ENCODE measurements at places on chromosomes 1 and 21.

DNA sequence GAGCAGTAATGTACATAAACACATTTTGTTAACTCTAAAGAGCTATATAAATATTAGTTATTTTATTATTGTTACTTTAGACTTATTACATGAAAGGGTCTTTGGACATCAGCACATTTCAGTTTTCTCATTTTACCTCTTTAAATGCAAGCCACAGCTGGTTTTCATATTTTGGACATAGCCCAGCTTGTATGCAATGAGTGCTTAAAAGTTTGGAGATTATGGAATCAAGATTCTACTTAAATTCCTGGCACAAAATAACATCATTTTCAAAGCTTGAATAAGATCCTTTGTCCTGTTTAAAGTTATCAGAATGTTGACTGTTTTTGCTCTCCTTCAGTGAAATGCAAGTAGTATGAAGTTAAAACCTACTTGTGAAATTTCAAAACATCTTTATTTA is 15.5 kb upstream of the LEPR start:
- DNase-seq = no peak

DNA sequence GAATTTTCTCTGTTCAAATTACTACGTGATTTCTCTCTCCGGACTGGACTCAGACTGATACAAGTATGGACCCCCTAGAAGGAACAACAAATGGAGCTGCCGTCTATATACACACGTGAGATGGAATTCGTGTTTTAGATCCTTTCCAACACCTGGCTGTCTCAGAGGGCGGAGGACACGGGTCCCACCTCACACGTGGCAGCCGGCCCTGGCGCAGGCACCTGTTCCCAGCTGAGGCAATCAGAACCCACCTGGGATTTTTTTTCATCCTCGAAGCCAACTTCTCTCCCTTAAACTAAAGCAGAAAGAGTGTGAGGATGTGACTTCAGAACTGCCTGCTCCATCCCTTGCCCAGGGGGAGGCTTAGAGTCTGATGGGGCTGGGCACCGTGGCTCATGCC is 34.1 kb upstream of the SCCPDH start:
- DNase-seq = no peak

DNA sequence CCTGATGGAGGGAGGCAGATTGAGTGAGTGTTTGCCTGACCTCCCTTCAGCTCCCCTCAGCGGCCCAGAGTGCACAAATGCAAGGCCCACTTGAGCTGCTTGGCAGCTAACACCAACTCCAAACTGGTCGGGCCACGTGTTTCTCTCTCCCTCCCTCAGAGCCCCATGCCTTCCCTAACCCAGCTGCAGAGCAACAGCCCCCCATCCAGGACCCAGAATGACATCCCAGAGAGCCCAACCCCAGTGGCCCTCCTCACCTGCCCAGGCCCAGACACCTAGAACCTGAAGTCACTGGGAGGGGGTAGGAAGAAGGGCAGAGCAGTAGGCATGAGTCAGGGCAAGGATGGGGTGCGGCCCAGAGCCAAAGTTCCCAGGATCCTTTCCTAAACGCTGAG is 789 bp upstream of the S100A14 start:
- DNase-seq = no peak

DNA sequence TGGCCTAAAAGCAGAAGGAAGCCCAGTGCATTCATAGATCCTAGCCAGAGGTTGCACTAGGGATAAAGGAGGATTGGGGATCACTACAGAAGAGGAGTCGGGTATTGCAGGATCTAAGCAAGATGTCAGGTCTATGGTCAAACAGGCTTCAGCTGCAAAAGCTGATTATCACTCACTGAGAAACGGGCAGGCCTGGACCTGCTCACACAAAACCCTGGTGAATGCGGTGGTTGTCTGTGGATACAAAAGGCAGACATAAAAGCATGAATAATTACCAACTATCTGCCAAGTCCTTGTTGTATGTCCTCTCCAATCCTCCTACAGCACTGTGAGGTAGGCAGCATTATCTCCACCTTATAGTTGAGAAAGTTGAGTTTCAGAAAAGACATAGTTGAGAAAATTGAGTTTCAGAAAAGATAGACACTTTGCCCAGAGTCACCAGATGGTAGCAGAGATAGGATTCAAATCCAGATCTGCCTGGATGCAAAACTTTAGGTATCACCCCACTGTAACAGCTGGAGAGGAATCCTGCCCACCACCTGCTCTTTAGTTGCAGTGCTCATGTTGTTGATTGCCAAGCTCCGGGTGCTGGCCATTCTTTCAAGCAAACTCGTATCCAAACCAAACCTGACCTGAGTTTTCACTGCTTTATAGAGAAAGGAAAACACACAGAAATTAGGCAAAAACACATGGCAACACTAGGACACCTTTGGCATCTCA is 49.6 kb upstream of the HOOK1 start:
- no peak for DNase-seq

- no peak for DNase-seq
These were observed 99.7 kb downstream of the NOS1AP start for GRCh38 chr1:162169031-162169790.

DNA sequence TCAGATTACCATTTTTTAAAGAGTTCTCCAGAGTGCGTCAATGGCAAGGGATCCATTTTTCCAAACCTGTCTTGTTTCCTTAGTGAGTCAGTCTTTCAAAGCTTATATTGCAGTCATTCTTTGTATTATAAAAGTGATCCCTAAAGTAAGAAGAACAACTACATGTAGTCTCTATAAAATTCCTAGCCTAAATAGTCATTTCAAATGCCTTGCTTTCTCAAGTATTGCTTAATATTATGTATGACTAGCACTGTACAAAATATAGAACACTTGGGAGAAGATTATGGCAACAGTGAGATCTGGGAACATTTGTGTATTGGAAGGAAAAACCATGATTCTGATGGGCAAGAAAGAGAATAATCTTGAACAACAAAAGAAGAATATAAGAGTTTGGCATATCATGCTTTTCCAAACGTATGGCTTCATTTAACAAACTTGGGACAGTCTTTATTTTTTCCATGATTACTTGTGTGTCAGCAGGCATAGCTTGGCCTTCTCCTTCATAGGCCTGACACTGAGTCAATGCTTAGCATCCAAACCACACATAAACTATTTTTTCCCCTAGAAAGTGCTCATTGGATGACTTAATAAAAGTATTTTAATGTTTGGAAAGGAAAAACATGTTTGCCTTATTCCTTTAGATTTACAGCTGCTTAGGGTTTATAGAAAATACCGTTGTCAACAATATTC is 547.4 kb downstream of the LTN1 start:
- no peak for DNase-seq

DNA sequence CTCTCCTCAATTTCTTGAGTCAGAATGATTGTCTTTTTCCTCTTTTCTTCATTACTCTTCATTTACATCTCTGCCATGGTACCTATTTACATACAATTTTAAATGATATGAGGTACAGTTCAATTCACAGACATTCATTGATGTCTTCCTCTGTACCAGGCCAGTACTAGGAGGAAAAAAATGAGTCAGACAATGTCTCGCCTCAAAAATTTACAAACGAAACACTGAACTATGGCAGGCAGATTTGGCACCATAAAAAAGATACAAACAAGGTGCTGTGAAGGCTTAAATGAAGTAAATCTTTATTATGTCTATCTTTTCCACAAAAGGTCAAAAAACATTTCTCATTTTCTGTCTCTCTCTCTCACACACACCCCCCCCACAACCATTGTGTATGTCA is 71.0 kb downstream of the RGS13 start:
- DNase-seq = no peak

DNA sequence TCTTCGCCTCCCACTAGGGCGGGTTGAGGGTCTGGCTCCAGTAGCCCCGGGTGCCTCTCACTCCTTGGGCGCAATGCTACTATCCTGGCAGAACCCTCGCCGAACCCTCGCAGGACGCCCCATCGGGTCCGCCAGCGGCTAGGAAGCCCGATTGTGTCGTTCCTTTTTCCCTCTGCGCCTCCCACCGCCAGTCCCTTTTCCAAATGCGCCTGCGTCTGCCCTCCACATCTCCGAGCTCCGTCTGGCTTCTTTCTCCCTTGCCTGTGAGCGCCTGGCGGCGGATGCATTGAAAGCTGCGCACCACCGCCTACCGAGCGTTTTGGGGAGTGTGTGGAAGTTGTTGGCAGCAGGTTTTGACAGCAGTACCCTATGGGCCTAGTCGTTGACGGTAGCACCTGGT is 1.0 kb upstream of the DIRAS3 start:
- no peak for DNase-seq

- no peak for DNase-seq
These were observed 472 bp downstream of the DTL start for GRCh38 chr1:212035835-212036605.

DNA sequence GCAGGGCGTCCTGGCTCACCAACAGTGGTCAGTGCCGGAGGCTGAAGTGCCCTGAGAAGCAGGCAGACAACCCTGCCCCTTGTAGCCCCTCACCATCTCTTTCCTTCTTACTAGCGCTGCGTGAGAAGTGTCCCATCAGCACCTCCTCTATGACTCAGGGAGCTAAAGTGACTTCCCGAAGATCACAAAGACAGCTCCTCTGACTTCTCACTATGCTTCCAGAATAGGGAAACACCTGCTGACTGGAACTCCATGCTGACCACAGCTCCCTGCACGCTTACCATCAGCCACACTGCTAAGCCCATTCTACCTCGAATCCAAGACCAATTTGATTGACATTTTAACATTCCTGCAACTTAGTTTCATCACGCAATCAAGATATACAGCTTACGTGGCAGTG is 92.8 kb downstream of the JAK1 start:
- no peak for DNase-seq

DNA sequence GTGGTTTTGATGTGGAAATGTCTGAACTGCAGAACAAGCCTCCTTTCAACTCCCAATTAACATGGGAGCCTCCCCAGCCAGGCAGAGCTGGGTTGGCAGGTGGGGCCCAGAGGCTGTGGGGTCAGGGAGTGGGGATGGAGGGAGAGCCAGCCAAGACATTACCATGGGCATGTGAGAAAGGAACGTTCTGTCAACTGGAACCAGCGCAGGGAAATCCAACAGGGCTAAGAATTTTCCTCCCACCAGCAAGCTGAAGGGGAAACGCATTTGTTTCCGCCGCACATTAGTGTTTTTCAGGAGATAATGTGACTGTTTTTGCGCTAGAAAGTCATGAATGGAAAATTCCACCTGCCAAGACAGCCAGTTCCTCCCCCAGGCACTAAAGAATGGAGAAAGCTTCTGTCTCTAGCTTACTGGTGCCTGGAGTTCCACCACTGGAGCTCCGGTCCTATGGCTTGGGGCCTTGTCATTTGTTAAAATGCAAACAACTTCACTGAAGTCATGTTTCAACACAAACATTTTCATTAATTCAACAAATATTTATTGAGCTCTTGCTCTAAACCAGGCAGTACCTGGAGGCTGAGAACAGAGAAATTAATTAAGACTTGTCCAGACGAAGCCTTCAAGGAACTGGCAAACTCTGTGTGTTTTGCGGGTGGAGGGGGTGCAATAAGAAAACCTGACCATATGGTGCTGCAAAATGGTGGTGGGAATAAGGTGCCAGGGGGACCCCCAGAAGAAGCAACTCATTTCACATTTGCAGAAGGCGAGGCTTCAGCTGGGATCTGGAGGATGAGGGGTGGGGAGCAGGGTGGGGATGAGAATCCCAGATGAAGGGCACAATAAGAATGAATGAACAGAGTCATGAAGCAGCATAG is 305.1 kb downstream of the MATN1 start:
- no peak for DNase-seq

- DNase-seq = no peak
These were observed 39.9 kb downstream of the CRYAA start for GRCh38 chr21:43208561-43209332.

- no peak for DNase-seq
These were observed 18.2 kb downstream of the TMEM201 start for GRCh38 chr1:9606948-9607347.

DNA sequence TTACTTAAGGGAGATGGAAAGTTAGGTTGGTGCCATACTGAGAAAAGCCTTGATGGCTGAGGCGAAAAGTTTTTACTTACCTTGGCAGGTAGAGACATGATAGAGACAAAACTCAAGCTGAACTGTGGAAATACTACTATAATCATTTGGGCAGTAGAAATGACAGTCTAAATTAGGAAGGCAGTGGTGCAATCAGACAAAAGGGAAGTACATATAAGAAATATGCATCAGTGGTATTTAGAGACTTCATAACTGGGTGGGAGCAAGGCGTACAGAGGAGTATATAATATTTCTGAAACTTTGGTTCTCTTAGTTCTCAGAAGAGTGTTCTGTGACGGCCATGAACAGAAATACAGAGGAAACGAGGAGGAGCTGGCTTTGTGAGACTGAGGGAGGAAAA is 2.4 kb upstream of the CEP350 start:
- peak; percentile 28 for DNase-seq

DNA sequence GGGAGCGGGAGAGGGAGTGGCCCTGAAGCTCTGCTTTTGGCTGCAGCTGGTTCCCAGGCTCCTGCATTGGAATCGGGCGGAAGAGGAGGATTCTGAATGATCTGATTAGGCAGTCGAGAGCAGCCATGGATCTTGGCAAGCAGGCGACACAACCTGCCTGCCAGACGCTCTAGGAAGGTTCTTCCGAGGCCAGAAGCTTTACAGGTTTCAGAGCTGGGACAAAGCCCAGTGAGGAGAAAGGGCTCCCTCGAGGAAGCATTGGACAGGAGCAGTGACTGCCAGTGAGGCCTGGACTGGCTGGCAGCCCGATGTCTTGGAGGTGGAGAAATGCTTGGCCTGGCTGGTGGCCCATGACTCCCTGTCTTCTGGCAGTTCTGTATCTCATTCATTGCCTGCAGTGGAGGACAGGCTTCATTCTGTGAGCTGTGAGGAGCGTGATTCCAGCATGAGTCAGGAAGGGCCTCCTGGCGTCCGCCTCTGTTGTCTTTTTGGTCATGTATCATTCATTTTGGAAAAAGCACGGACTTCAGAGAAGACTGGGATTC is 132.7 kb upstream of the IPO9 start:
- DNase-seq = no peak

DNA sequence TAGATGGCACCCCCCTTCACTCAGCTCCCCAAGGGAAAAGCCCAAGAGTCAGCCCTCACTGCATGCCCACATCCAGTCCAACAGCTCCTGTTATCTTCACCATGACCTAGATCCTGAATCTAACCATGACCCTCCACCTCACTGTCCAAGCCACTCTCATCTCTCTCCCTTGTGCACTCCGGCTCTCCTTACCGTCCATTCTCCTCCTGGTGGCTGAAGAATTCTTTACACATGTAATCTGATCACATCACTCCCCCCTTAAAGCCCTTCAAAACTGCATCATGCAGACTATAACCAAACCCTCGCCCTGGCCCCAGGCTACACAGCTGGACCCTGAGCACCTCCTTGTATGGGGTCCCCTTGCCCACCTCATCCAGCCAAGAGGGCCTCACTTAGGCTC is 14.0 kb upstream of the PAQR7 start:
- DNase-seq = no peak

GRCh38 chr1:200075938-200076546 is 48.5 kb downstream of the NR5A2 start:
- DNase-seq = no peak

GRCh38 chr1:6260961-6261614 is at the start of gene GPR153:
TSS of gene GPR153 (minus strand) at chr1:6261098. CDS start at chr1:6254905, 6,193 bp downstream.
- peak; percentile 60 for DNase-seq

- DNase-seq = no peak
These were observed 6.6 kb upstream of the SIM2 start for GRCh38 chr21:36692114-36692834.

GRCh38 chr1:40267767-40268187 is 9.7 kb downstream of the ZMPSTE24 start:
- no peak for DNase-seq

- DNase-seq = no peak
These were observed 60.9 kb downstream of the KIF21B start for GRCh38 chr1:200962631-200963030.

GRCh38 chr1:113654883-113655282 is 104.4 kb downstream of the PHTF1 start:
- no peak for DNase-seq

GRCh38 chr1:67855444-67855843 is 22.2 kb upstream of the GNG12 start:
- no peak for DNase-seq
